ENCODE measurements at places on chromosomes 7 and 10.

GRCh38 chr7:89655946-89656345 is 498.3 kb upstream of the STEAP1 start:
- DNase-seq, result no peak

- no peak for DNase-seq
Observed at GRCh38 chr10:34789966-34790506, 25.1 kb downstream of the PARD3 start.

DNA sequence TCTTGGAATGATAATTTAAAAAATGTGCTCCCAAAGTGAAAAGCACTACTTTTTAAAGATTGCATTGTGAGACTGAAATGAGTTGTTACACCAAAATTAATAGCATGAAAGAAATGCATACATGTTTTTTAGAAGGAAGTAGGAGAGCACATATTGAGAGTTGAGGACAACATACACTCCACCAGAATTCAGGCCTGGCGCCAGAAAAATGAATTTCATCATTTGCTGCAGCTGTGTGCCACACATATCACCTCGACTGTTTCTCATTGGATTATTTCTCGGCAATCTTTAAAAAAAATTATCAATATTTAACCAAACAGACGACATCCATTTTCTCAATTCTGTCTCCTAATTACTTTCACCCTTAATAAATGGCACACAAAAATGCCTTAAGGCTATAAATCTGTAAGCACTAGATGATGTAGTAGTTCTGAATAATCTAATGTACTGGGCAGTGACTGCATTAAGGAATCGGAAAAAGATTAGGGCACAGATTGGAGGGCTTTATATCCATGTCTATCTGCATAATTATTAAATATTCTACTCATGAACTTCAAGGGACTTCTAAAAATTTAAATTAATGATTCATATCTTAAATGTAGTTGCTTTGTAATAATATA is 590.4 kb downstream of the NXPH1 start:
- no peak for DNase-seq

- DNase-seq, result no peak
Observed at GRCh38 chr10:30527623-30528428, 93.8 kb downstream of the MAP3K8 start.

DNA sequence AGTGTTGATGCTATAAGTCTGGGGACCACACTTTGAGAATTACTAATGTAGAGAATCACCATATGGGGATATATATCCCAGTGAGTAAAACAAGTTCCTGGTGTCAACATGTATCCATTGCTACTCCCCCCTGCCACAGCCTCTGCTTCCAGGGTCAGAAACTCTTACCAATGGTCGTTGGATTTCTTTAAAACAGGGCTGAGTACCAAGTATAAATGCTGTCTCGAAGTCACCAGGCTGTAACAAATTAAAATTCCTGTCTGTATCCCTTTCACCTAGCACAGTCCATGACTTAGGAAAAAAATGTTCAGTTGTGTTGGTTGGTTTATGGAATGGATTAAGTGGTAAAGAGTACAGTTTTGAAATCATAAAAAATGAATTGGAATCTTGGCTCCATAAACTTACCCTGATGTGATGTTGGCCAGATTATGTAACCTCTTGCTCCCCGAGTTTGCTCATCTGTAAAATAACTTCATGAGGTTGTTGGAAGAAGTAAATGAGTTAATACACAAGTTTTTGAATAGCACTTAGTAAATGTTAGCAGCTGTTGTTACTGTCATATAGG is 364.0 kb upstream of the LRGUK start:
- peak; percentile 5 for DNase-seq

Data from astrocyte of the cerebellum (primary cell).